Stimulated activated CD8-positive, alpha-beta memory T cell treated with anti-CD3 and anti-CD28 coated beads, Interleukin-7, amount 100 ng/mL, for 1 hour (primary cell): ENCODE measurements at places on chromosomes 4 and X.

DNA sequence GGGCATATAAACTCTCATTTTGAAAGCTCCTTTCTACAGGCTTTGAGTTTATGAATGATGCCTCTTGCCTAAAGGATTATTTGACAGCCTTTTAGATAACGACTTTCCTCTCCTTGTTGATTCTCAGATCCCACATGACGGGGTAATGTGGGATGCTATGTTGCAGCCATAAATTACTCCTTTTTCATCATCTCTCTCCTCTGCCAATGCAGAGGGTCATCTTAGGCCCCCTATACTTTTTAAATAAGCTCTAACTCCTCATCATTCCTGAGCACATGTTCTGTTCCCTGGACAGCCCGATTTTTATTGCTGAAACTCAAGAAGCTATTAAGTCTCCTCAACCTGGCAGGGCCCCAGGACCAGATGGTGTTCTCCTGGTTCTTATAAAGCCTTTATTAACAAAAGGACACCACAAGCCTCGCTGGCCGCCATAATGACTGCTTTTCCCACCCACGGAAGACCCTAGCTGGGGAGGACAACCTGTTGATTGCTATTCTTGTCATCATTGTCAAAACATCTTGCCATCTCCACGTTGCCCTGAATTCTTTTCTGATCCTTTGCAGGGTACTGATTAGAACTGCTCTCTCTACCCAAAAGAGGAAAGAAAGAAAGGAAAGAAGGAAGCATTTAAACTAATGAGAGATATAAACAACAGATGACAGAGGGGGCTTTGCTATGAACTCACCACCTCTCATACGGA is 150.7 kb downstream of the DHX15 start:
- DNase-seq, result no peak

DNA sequence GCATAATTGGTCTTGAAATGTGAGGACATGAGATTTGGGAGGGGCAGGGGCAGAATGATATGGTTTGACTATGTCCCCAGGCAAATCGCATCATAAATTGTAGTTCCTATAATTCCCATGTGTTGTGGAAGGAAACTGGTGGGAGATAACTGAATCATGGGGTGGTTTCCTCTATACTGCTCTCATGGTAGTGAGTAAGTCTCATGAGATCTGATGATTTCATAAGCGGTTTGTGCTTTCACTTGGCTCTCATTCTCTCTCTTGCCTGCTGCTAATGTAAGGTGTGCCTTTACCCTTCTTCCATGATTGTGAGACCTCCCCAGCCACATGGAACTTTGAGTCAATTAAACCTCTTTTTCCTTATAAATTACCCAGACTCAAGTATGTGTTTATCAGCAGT is 2595.9 kb downstream of the PCDH7 start:
- no peak for DNase-seq

DNA sequence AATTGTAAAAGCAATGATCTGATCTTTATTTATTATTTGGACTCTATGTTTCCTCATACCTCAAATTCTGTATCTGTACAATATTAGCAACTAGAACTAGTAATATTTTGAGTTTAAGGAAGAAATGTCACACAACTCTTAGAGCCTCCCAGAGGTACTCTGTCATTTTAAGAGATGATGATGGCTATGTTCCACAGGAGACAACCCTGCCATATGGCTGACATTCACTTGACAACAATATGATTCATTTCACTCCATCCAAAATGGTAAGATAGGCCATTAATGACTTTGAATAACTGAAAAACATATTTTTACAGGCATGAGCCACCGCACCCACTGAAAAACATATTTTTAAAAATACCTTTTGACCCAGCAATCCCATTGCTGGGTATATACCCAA is 190.3 kb downstream of the MAML3 start:
- DNase-seq, result no peak

GRCh38 chr4:163808011-163808410 is 313.5 kb downstream of the TMA16 start:
- DNase-seq, result no peak

DNA sequence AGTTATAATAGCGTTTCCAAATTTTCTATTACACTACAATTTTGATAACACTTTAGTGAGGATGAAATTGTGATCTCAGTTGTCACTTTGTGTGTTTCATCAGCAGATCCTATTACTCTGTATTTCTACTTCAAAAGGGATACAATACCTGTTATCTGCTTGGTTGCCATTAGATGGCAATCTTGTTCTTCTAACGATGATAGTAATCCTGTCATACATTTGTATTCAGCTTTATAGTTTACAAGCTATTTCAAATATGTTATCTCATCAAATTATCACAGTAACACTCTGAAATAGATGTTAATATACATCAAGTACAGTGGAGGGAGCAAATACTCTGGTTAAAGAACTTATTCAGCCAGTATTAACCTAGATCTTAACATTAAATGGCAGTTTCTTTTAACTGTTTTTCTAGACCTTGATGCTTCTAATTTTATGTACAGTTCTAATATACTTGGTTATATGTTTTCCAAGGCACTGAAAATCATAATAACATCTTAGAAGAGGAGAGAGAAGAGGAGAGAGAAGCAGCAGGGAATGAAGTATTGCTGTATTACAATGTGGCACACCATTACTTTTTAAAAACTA is 292.0 kb downstream of the CCSER1 start:
- no peak for DNase-seq

- no peak for DNase-seq
Measured at GRCh38 chr4:76857074-76857409, 40.9 kb downstream of the SOWAHB start.

DNA sequence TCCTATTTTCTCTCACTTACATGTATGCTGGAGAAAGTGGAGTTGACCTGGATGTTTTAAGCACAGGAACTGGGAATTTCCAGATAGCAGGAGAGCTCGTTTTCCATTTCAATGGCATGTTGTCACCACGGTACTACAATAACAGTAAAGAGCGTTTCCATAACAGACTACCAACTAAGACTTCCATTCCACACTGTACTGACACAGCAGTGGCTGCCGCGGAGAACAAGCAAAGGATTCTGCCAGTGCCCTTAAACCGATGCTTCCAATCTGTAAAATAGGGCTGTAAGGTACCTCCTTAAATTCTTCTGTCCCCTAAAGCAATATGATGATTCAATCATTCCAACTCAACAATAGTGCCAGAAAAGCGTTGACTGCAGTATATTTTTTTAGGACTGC is 143.9 kb downstream of the KLHL13 start:
- DNase-seq, result no peak

DNA sequence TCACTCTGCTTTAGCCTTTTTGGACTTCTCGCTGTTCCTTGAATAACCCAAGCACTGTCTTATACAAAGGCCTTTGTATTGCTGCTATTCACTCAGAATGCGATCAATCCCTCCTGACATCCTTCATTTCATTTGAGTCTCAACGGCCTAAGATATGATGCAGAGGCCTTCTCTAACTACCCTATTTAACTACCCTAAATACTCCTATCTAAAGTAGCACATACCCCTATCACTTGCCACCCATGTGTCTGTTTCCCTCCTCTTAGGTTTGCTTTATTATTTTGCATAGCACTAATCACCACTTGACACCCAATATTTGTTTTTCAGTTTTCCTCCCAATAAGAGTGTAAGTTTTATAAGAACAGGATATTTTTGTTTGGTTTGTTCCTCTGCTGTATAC is 42.3 kb upstream of the ACSL4 start:
- no peak for DNase-seq

GRCh38 chr4:73869130-73870055 is at the start of gene CXCL1:
Gene CXCL1, plus strand, starts transcription at chr4:73869393. Its CDS starts 78 bp downstream, at chr4:73869471.
- no peak for DNase-seq

DNA sequence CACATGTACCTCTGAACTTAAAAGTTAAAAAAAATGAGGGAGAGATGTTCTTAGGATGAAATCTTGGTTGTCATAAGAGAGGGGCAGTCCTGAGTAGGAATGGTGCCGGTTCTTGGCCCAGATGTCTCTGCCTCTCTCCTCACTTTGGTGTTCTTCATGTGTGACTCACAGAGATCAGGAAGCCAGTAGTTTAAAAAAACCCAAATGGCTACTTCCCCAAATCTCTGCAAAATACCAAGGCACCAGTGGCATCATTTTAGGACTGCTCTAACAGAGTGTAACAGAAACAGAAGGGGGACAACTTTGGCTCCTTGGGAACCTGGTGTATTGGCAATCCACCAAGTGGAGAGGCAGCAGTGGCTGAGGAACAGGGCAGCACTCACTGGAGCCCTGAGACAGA is 116.8 kb downstream of the SCD5 start:
- no peak for DNase-seq

GRCh38 chrX:46670316-46670715 is 88.6 kb downstream of the SLC9A7 start:
- no peak for DNase-seq

GRCh38 chr4:132683957-132684356 is 465.1 kb upstream of the PCDH10 start:
- no peak for DNase-seq

DNA sequence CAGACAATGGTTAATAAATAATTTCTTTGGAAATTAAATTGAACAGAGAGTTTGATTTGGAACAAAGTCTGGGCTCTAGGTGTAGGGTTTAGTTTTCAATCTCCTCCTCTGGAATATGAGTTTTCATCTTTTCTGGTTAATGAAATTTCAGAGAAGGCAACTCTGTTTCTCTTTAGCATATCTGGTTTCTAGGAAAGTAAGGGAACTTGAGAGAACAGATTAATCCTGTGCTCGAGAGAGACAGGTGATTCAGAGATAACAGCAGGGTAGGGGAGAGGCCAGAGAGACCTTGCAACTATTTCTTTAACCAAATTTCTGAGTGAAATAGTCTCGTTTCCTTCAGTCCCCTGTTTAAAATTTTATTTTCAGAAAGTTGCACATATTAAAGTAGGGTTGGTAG is 275.4 kb downstream of the GALNTL6 start:
- no peak for DNase-seq

GRCh38 chr4:17153572-17153971 is 255.1 kb upstream of the LDB2 start:
- DNase-seq, result no peak

DNA sequence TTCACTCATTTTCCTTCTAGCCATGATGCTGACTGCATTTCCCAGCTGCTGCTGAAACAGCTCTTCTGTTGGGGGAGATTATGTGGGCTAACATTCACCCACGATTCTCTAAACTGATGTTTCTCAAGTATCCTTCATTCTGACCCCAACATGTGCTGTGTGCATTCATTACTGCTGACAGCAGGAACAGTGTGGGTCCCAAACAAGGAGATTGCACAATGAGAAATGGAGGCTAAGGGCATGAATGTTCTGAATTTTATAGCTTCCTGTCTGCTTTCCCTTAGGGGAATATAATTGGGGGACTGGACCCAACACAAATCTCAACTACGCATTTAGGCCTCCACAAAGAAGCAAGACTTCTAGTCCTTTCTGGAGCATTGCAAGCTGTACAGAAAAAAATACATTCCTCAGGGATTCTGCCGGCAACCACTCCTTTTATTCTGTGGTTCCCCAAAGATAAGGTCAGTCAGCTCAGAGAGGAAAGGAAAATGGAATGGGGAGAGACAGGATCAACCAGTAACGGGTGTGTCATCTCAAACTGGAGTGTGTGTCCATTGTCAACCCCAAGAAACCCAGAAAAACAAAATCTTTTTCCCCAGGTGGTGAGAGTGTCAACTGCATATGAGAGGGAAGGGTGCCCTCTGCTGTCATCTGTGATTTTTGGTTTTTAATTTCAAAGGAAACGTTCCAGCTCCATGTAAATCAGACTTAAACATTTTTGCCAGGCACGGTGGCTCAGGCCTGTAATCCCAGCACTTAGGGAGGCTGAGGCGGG is 81.5 kb upstream of the EGFL6 start:
- no peak for DNase-seq

- DNase-seq, result no peak
Measured at GRCh38 chr4:47160095-47160494, 128.7 kb downstream of the GABRB1 start.

- no peak for DNase-seq
Measured at GRCh38 chrX:103012945-103013344, 51.0 kb downstream of the BEX1 start.

- no peak for DNase-seq
Measured at GRCh38 chrX:29661290-29661689, 554.1 kb upstream of the MAGEB2 start.

DNA sequence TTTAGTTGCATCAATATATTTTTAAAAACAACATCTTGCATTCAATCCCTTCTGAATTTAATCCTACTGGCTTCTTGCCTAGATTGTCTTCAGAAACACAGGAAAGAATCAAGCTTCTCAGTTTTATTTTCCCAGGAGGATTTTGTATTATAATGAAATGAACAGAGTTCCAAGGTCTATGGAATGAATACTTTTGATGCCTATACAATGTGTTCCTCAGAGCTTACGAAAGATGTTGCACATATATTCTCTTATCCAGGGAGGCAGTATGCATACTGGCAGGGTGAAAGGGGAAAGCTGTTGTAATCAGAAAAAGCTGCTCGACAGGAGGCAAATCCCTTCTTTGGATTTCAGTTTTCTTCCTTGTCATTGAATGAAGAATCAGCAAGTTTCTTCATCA is 8.8 kb downstream of the TMPRSS11D start:
- no peak for DNase-seq

DNA sequence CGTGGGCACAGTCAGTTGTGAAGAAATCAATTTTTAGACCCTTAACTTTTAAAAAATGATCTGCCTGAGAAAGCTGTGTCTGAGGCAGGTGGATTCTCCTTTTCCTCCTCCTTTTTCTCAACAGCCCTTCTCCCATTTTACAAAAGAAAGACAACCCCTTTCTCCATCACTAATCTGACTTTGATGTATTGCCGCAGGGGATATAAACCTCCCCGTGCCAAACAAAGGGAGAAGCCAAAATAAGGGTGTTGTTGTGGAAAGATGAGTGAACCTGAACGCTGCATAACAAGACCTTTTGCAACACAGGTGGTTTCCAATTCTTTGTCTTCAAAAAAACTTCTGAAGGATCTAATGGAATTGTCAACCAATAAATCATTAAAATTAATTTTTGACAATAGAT is 8.4 kb upstream of the FHL1 start:
- DNase-seq, result no peak

- DNase-seq, result no peak
Measured at GRCh38 chrX:23902419-23902818, 5.3 kb downstream of the APOO start.

GRCh38 chrX:2540426-2540947 is 39.7 kb upstream of the DHRSX start:
- no peak for DNase-seq

DNA sequence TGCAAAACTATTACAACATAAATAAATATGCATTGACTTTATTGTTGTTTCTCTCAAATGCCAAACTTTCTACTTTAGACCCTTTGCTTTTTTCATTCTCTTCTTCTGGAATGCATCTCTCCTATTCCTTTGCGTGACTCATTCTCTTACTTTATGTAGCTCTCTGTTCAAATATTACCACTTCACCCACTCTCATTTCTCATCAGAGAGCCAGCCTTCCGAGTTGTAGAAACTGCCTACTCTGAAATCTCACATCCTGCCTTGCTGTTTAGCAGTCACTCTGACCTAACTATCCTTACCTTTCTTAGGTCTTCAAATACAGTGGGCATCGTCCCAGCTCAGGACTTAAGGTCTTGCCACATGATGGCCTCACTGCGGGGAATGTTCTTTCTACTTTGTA is 143.5 kb downstream of the GALNTL6 start:
- DNase-seq, result no peak

GRCh38 chr4:55002431-55002830 is 123.0 kb downstream of the KDR start:
- DNase-seq, result no peak

- DNase-seq, result no peak
Measured at GRCh38 chrX:35150642-35151239, 208.1 kb downstream of the FAM47B start.

GRCh38 chrX:136708348-136708747 is 60.4 kb downstream of the CD40LG start:
- no peak for DNase-seq
